Psoas muscle (tissue), 8 donors: ENCODE measurements at places on chromosomes 5 and 9. TPM values are rescaled to one million over a fixed set of nuclear protein-coding genes. Genes with fewer than 3 reads are reported as not detected.

MPDZ gene
- polyA plus RNA-seq: 9.3 TPM

- DNase-seq: no peak
These were observed 36.3 kb upstream of the UBTD2 start for GRCh38 chr5:172319708-172320441.

GRCh38 chr9:26856413-26857032 lies 36.1 kb downstream of the CAAP1 start:
- no peak for DNase-seq

- DNase-seq: no peak
These were observed 183.9 kb downstream of the BRINP1 start for GRCh38 chr9:119185298-119185697.

- no peak for DNase-seq
These were observed 26.0 kb upstream of the LIFR start for GRCh38 chr5:38582293-38582974.

- no peak for DNase-seq
These were observed 12.1 kb downstream of the C9 start for GRCh38 chr5:39352170-39352569.

GRCh38 chr5:151697452-151697851 lies 10.7 kb upstream of the SPARC start:
- DNase-seq: no peak
